Activated gamma-delta T cell (primary cell): ENCODE measurements at places on chromosomes 5 and 9.

DNA sequence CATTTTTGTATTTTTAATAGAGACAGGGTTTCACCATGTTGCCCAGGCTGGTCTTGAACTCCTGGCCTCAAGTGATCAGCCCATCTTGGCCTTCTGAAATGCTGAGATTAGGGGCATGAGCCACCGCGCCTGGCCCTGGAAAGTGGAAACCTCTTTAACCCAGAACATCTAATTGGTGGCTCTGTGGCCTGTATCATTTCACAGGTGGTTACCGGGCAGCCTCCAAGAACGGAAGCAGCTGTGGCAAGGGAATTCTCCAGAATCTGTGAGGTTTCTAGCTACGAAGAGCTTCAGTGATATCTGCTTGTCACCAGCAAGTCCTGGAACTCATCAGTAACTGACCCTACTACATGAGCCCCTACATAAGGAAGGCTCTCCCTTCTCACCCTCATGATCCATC is 194.9 kb downstream of the DCP2 start:
- DNase-seq, result no peak

DNA sequence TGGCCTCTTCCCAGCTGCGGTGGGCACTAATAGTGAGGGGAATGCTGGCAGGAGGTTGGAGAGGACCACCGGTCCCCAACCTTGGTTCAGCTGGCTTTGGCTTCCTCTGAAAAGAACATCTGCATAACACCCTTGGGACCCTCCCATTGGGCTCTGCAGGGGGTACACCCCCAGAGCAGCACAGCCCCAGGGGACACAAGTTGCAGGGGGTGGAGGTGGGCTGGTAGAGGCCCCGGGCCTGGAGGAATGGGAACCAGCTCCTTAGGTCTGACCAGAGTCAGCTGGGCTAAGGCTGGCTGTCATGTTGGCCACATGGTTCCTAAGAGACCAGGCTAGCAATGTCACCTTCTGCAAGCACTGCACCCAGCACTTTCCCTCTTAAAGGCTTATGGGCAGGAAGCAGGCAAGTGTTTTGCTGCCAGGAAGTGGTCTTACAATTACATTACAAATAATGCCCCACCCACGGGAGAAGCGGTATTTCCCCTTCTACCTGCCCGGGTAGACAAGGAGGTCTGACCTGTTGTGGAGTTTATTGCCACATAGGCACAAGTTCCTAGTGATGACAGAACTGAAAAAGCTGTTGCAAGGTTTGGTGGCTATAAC is 18.1 kb downstream of the GCNT4 start:
- no peak for DNase-seq

- DNase-seq, result no peak
These were observed 218.9 kb downstream of the CACNA1B start for GRCh38 chr9:138096519-138096845.

DNA sequence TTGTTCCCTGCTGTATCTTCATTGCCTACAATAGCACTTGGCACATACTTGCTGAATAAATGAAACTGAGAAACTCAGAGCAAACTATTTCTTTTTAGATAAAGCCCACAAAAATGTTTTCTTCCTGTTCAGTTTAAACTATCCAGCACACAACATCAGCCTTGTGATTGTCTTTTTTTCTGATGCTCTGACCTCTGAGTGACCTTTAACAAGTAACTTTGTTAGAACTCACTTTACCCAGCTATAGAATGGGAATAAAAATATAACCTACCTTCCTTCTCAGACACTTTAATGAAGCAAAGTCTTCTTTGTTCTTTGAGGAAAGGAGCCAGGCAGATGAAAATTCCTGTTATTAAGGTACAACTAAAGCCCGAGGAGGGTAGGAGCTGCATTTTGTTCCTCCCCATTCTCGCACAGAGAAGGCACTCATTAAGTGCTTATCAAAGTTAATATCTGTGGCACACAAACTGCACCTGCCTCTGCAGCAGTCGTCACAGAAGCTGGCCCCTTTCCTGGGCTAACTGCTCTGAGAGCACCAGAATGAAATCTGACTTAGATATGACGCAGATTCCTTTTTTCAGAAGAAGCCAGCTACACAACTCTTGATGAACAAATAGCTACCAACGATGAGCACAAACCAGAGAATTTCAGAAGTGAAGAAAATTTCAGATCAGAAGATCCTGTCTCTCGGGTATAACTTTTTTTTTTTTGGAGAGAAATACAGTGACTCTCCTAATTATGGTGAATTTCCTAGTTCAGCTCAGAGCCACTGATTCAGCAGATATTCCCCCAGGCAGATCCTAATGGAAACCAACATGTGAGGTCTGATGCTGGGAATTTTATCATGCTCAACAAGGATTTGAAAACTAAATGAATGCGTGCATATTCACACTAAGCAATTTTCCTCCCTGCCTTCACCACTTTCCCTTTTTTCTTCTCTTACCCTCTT is 31.0 kb upstream of the NR3C1 start:
- no peak for DNase-seq

- DNase-seq, result no peak
These were observed 36.2 kb downstream of the NUP214 start for GRCh38 chr9:131161585-131161984.

- DNase-seq, result no peak
These were observed 609.4 kb downstream of the DTWD2 start for GRCh38 chr5:118378959-118379358.

- no peak for DNase-seq
These were observed 13.8 kb downstream of the GPSM1 start for GRCh38 chr9:136341042-136341655.

- no peak for DNase-seq
These were observed 8.5 kb downstream of the NOP16 start for GRCh38 chr5:176379881-176380280.

DNA sequence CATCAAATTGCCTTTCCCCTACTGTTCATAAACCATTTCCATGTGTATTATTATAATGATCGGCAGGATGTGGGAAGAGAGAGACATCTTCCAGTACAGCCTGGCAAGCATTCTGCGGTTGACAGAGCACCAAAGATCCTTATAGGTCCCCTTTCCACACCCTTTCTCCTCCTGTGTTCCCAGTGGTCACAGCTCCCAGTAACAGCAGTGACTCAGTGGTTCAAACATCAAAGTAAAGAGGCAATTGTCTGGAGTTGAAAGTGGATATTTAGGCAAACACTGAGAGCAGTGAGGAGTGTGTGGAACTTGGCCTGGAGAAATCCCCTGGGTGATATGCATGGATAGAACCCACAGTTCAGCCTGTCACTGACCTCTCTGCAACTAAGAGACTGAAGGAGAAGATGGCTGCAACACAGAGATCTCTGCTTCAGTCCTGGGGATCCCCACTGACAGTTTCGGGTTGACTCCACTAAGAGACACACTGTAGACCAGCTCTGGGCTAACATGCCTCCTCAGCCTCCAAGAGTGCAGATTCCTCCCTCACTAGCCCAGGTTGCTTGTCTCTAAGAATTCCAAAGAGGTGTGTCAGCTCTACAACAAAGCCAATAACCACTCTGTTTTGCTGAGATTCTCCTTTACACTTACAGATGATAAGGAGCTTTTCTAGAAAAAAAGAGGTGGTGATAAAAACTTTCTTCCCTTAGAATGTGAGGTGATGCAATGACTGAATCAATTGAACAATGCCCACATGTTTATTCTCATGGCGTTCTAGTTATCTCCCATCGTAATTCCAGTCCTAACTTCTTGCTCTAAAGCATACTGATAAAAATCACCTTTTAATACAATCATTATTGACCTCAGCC is 94.4 kb upstream of the IL6ST start:
- DNase-seq, result no peak

GRCh38 chr5:148374690-148375360 is 8.9 kb upstream of the FBXO38 start:
- no peak for DNase-seq

DNA sequence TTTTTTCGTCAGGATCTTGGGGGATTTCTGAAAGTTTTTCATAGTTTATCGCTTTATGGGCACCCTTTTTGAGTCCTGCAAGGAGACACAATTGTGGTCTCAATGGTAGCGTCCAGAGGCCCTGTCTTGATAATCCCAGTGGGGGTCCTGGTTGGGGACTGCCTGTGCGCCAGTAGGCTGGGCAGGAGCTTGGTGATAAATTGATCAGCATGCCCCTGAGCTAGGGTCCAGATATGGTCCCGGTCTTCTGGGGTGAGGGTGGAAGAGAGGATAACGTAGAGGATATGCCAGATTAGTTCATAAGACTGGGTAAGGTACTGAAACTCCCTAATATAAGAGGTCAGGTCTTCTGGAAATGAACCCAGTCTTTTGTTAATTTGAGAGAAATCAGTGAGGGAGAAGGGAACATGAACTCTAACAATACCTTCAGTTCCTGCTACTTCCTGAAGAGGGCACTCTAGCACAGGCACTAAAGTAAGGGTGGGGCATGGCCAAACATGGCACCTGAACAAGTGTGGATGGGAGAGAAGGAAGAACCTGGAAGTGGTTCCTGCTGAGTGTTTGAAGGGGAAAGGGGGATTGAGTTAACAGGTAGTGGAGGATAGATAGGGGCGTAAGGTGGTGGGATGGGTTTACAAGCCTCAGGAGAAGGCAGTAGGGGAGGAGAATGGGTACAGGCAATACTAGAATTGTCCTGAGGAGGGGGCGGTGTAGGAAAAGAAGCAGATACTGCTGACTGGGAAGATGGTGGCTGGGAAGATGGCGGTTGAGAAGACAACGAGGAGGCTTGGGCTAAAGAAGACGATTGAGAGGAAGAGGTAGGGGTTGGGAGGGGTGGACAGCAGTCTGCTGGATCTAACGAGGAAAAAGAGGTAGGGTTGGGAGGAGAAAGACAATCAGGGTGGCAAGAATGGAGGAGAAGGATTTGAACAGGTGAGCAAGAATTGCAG is 33.8 kb upstream of the ANXA2R start:
- DNase-seq, result no peak

GRCh38 chr5:157115502-157115901 is 6.7 kb upstream of the HAVCR2 start:
- no peak for DNase-seq

DNA sequence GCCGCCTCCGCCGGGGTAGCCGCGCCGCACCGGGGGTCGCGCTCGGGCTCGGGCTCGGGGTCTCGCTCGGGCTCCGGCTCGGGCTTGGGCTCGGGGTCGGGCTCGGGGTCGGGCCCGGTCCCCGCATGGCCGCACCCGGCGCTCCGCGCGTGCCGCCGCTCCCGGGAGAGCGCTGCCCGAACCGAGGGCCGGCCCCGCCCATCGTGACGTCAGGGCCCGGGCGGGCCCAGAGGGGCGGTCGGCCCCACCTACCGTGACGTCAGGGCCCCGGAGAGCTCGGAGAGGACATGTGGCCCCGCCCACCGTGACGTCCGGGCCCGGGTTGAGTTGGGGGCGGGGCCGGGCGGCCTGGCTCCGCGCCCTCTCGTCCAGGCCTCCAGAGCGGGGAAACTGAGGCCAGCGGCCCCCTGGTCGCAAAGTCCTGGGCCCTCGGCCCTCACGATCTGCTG is at the start of gene NSMF:
Gene NSMF (minus strand): TSS at position 183 of the 449 bp plus-strand sequence. CDS start 232 bp downstream, outside the sequence.
- DNase-seq, result peak; percentile 91

- no peak for DNase-seq
These were observed 40.0 kb upstream of the ARSB start for GRCh38 chr5:79025054-79025472.

DNA sequence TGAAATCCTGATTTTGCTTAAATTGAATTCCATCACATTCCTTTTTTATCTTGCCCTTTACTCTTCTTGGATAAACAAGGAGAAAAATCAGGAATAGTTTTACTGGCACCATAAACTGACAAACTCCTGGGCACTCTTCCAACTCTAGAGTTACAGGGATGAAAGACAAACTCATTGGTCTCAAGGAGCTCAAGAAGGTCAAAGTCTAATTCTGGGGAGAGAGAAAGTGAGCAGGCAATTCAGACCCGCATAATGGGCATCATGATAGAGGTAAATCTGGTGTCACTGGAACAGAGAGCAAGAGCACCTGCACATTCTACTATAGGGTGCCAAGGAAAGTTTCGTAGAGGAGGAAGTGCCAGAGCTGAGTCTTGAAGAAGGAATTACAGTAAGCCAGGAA is 64.8 kb downstream of the GRIN3A start:
- no peak for DNase-seq

DNA sequence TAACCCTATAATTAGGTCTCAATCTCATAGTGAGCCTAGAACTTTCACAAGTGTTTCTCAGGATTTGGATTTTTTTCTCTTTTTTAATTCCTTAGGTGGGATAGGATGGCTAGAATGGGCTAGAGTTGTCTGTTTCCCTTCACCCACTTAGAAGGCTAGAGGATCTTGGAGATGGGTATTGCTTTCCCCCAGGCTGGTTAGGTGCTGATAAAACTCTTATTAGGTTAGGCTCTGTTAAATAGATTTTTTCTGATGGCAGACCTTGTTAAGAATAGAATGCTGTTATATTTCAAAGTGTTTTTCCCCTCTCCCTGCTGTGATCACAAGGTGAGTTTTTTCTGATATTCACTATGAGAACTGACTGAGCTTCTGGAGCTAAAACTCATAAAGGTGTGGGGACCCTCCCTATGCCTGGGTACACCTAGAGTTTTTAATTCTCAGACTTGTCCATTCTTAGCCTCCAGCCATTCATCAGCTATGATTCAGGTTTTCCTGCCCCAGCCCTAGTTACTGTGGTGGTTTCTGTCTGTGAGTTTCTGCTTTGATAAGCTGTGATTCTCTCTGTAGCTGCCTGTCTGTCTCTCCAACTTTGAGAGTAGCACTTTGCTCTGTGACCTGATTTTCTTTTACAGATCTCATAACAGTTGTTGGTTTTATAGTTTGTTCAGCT is 132.4 kb downstream of the HACD4 start:
- DNase-seq, result no peak

GRCh38 chr5:142716963-142717362 is 31.1 kb upstream of the FGF1 start:
- DNase-seq, result no peak

GRCh38 chr5:10124287-10124686 is 125.4 kb downstream of the ATPSCKMT start:
- DNase-seq, result no peak

- DNase-seq, result no peak
These were observed 3.4 kb downstream of the TLR4 start for GRCh38 chr9:117707561-117707960.

DNA sequence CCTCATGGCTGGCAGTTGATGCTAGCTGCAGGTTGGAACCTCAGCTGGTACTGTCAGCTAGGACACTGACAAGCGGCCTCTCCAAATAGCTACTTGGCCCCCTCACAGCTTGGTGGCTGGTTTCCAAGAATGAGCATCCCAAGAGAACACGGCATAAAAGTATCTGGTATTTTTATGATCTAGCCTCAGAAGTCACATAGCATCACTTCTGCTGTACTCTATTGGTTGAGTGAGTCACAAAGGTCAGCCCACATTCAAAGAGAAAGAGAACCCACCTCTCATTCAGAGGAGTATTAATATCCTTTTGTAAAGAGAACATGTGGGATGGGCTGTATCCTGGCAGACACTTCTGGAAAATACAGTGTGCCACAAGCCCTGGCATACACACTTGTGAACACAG is 6.0 kb upstream of the SIL1 start:
- DNase-seq, result no peak

GRCh38 chr5:135493406-135494180 is 41.4 kb upstream of the TIFAB start:
- no peak for DNase-seq

- no peak for DNase-seq
These were observed 22.5 kb upstream of the PTPN3 start for GRCh38 chr9:109520475-109521132.

DNA sequence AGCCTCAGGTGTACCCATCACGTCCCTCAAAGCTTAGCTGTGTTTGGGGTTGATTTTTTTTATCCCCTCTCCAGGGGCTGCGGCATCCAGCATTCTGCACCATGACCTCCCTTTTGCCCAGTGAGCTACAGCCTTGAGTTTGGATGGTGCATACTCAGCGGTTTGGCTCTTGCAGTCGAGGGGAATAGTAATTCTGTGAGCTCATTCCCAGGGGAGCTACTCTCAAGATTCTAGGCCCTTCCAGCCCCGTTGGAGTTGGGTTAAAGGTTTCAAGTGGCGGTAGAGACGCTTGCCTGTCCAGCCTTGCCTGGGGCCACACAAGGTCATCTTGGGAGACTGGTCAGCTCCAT is 102.2 kb upstream of the SPRY4 start:
- no peak for DNase-seq
